ENCODE measurements at places on chromosomes 4 and X.

- no peak for DNase-seq
Measured at GRCh38 chr4:8168832-8169598, 10.4 kb upstream of the ABLIM2 start.

DNA sequence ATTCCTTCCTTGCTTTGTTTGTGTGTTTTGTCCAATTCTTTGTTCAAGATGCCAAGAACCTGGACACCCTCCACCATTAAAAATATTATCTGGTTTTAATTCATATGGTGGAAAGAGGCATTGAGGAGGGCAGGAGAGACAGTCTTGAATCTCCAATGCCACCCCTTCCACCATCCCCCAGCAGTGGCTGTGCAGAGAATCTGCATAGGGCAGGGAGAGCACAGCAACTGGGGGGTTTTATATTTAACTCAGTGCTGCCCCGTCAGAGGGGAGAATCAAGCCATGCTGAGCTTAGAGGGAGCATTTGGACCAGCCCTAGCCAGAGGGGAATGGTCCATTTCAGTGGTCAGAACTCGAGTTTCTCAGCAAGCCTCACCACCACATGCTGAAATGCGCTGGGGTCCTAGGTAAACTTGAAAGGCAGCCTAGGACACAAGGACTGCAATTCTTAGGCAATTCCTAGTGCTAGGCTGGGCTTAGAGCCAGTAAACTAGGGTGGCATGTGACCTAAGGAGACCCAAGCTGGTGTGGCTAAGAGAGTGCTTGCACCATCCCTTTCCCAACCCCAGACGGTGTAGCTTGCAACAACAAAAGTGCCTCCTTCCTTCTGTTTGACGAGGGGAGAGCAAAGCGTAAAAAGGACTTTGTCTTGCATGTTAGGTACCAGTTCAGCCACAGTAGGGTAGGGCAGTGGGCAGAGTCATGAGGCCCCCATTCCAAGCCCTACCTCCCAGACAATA, 34.2 kb downstream of the CCDC158 start:
- DNase-seq: no peak

- DNase-seq: no peak
Measured at GRCh38 chrX:16628946-16629595, 20.9 kb upstream of the S100G start.

DNA sequence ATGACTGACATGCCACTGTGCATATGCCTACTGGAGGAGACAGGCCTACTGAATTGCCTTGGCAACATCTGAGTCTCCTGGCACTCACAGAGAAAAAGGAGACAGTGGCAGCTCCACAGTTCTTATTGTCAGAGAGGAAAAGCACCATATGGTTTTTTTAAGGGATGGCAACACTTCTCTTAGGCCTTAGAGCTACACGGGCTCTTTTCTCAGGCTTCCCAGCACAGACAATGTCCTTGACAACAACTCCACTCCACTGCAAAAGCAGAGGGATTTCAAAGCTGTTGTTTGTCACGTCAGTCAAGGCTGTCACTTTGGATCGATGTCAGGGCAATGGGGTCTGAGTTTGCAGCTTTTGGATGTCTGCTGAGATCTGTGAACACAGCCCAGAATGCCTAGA, 4.7 kb upstream of the CLCN4 start:
- DNase-seq: no peak

- no peak for DNase-seq
Measured at GRCh38 chr4:28248269-28248668, 1387.6 kb downstream of the STIM2 start.

DNA sequence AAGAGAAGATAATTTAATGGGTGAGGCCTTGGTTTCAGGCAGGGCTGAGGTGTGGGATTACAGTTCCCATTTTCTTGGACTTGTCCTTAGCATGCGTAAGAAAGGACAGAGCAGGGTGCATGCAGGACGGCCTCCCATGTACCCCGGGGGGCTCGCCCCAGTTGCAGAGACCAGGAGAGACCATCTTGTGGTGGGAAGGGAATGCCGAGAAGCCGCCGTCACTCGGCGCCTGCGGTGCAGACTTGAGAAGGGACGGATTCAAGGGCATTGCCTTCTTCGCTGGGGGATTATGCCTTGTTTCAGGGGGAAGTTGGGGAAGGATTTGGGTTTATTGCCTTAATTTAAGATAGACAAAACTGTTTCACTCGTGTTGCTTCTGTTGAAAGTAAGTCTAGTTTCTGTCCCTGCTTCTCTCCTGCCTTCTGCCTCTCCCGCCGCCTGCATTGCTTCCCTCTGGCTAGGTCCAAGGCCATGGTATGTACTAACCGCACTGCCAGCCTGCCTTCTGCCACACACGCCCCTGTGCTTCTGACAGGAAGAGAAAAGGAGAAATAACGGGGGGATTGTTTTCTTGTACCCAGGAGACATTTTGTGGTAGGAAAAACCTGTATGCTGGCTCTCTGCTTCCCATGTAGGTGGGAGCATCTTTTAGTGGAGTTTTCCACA, 175.9 kb downstream of the DCLK2 start:
- no peak for DNase-seq

DNA sequence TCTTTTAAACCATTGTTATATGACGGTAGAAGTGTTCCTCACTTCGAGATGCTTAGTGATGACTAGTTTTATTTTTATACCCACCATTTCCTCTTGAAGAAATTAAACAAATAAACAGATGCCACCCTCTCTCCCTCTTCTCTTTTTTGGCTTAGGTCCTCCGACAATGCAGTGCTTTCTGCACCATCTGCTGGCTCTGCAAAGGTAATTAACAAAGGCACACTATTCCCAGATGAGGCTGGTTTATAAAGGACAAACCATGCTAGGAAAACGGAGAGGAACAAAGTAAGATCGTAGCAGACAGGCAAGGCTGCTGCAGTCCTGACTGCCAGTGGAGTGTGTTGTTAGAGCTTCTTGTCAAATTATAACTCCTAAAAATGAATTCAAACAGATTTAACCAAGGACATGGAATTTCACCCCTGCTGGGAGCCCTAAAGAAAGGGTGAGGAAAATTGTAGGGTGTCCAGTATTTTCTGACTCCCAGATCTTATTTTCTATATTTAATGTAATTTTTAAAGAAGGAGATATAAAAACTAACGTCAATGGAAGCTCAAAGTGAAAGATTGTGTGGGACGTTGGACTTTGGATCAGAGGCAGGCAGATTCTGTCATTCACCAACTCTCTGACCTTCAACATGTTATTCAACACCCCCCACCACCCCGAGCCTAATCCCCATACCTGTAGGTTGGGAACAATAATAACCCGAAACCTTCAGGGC, 142.1 kb downstream of the CPEB2 start:
- no peak for DNase-seq

- DNase-seq: no peak
Measured at GRCh38 chr4:108543359-108543968, 76.9 kb upstream of the RPL34 start.
